ENCODE measurements at places on chromosomes 4 and X.

DNA sequence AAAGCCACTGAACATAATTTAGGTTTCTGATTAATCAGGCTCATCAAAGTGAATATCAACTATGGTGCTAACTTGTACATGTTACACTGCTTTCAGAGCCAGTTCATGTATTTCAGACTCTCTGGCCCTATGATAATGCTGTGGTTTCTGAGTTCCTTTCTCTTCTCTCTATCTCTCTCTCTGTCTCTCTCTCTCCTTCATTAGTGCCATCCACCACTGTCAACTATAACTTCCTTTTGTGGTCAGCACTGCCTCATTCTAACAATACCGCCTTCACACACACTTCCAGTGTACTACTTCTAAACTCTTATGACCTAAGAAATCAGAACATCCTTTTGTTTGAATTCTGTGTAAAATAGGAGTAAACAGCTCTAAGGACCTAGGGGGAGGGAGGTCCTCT lies 907.1 kb downstream of the RPA4 start:
- DNase-seq: no peak

DNA sequence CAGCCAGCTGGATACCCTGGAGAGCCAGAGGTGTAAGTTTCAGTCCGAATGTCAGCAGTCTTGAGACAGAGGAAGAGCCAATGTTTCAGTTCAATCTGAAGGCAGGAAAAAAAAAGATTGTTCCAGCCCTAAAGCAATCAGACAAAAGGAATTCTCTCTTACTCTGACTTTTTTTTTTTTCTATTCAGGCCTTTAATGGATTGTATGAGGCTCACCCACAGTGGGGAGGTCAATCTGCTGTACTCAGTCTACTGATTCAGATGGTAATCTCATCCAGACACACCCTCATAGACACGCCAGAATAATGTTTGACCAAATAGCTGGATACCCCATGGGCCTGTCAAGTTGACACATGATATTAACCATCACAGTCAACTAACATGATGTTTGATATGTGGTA lies 51.9 kb downstream of the TEX13A start:
- DNase-seq: no peak

DNA sequence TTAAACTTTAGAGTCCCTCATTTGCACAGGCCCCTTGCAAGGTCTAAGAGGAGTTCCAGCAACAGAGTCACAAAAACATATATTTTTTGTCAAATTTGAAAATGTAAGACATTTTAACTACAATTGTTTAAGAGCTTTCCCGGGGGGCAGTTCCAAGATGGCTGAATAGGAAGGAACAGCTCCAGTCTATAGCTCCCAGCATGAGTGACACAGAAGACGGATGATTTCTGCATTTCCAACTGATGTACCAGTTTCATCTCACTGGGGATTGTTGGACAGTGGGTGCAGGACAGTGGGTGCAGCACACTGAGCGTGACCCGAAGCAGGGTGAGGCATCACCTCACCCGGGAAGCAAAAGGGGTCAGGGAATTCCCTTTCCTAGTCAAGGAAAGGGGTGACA lies 71.4 kb upstream of the NMU start:
- DNase-seq: no peak

GRCh38 chr4:11098461-11098860 lies 330.2 kb downstream of the HS3ST1 start:
- DNase-seq: no peak

- DNase-seq: no peak
Observed at GRCh38 chr4:37985730-37986275, 25.6 kb downstream of the PTTG2 start.

GRCh38 chr4:53571936-53572599 lies 19.2 kb downstream of the LNX1 start:
- DNase-seq: no peak

- DNase-seq: no peak
Observed at GRCh38 chr4:18198653-18199052, 177.1 kb upstream of the LCORL start.

- DNase-seq: no peak
Observed at GRCh38 chr4:126604268-126604867, 1028.4 kb upstream of the INTU start.

DNA sequence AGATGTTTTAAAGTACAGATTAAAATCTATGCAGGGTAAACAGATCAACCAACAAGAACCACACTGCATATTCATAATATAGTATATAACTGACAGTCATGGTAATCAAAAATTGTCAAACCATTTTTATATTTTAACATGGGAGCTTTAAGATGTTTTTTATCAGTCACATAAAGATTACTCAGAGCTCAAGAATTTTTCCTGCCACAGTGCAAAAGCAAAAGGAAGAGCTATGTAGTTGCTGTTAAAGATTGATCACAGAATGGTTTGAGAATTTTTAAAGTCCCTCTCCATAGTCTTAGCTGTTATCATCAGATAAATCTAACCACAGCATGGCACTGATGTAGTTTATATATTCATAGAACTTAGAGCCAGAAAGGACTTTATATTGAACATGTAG lies 8.5 kb downstream of the RAB9B start:
- DNase-seq: no peak

DNA sequence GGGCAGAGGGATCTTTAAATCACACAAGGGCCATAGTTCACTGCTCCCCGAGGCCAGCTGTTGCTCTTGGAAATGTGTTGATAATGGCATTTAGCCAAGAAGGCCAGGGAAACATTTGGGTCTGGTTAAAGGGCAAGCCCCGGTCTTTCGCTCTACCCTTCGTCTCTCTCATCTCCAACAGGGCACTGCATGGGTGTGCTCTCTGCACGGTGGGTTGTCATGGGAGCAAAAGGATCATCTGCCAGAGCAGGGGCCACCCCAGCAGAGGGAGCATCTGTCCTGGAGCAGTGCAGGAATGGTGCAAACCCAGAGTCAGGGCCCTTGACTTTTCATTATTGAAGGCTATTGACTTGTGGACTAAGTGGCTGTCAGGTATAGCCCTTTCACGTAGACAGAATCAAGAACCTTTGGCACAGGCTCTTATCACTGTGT lies 22.7 kb upstream of the PGRMC2 start:
- no peak for DNase-seq

GRCh38 chr4:106231931-106232330 lies 84.1 kb downstream of the TBCK start:
- no peak for DNase-seq

DNA sequence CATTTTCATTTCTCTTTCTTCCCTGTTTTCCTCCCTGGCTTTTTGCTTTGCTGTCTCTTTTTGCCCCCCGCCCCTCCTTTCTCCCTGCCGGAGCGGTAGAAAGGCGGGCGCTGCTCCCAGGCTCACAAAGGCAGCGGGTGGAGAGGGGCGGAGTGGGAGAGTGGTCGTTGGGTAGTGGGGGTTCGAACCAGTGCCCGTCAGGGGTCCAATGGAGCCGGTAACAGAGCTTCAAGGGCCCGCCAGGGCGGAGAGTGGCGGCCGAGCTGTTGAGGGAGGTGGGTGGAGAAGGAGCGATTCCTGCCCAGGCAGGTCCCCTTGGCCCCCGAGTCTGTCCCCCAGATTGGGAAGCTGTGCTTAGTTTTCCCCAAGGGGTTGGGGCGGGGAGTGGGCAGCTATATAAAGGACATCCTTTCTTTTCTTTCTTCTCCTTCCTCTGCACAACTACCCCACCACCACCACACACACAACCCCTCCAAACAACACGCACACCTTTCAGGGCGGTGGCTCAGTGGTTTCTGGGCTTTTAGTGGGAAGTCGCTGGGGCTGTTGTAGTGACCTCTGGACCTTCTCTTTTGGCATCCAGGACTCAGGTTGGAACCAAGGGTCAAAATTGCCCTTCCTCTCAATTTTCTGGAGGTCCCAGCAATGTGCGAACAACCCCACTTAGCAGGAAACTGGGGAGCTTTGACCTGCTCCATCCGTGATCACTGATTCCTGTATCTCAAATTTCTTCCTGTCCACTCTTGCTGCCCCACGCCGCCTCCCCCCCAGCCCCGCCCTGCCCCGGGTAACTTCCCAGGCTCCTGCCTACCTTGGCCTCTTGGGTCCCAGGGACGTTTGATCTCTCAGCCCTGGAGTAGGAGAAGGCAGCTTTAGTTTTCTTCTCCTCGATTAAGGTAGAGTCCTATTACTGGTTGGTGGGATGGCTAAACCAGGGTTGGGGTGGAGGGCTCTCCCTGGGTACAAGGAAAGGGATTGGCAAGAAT lies 1.9 kb downstream of the EFNB1 start:
- no peak for DNase-seq

- DNase-seq: no peak
Observed at GRCh38 chr4:178599521-178599920, 1157.3 kb upstream of the AGA start.

DNA sequence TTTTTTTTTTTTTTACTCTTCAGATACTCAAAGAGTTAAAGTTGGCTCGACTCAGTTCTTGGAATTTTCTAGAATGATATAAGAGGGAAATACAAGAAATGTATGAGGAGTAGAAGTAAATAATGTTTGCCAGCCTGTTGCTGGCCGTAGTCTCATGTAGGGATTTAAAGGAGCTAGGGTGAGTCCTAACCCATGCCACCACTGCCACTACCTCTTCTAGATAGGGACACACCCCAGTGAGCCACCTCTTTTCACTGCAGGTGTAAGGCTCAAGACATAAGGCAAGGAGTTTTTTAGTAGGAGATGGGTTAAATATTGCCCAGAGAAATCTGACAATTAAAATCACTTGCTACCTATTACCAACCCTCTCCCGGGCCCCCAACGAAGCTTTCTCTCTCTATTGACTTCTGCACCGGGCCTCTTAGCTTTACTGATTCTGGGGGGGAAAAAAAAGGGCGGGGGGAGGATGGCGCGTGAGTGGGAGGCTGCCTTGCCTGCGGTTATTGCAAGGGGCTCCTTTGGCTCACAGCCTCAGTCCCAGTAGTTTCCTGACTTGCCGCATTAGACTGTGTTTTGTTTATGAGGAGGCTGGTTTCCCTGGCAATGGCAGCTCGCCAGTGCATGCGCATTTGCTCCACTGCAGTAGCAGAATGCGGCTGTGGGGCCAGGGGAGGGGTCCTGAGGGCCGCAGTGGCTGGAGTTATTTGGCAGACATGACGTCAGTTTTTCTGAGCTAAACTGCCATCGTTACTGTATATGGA lies 3.0 kb downstream of the LINC00632 start:
- DNase-seq: no peak

DNA sequence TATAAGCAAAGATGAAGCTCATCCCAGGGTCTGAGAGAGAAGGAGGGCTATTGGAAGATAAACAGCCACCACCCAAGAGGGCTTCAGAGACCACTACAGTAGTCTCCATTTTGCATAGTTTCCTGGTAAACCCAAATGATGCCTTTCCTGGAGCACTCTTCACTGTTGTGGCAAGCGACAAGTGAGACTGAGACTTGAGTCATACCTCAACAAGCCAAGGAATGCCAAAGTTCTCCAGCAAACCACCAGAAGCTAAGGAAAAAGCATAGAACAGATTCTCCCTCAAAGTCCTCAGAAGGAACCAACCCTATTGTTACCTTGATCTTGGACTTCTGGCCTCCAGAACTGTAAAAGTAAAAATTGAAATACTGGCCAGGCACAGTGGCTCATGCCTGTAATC lies 65.9 kb downstream of the LARP7 start:
- DNase-seq: no peak

DNA sequence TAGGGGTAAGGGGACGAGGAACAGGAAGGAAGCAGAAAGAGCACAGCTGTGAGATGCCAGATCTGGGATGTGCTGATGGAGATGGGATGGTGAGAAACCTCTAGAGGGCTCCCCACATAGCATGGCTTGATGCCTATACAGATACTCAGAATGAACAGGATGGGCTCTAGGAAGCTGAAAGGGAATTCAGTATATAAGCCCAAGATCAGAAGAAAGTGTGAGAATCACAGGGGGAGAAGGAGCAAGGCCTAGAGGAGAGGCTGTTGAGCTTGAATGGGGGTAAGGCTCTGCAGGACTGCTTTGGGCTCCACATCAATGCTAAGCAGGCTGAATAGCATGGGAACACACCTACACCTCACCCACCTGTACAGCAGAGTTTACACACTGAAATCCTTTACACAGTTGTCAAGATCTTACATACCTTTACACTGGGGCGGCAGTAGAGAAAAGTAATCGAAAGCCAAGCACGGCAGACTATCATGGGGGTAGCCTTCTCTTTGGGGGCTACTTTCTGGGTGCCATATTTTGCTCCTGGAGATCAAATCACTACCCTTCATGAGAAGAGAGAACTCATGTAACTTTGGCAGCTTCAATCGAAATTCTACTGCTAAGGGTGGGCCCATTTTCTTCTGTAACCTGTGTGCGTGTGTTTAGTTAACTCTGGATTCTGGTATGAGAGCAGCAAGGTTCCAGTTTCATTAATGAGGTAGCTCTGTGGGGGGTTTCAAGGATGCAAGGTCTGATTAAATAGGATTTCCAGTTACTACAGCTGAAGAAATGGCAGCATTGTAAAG lies 30.6 kb downstream of the HOPX start:
- DNase-seq: no peak

GRCh38 chrX:154469114-154469513 lies 10.0 kb downstream of the LAGE3 start:
- DNase-seq: no peak

DNA sequence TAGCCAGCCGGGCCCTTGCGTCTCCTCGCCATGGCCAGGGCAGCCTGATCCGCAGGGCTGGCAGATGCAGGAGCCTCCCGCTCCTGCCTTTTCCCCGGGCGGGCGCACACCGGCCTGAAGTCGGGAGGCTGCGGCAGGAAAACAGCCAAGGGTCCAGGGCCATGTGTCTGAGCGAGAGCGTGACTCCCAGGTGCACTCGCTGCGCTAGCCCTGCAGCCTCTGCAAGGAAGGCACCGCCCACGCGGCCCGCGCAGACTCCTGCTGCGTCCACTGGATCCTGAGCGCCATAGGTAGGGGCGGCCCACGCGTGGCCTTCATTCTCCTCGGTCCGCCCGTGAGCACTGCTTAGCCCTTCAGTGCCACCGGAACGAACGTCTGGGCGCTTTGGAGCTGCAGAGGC lies 379.9 kb downstream of the TRAM1L1 start:
- no peak for DNase-seq

DNA sequence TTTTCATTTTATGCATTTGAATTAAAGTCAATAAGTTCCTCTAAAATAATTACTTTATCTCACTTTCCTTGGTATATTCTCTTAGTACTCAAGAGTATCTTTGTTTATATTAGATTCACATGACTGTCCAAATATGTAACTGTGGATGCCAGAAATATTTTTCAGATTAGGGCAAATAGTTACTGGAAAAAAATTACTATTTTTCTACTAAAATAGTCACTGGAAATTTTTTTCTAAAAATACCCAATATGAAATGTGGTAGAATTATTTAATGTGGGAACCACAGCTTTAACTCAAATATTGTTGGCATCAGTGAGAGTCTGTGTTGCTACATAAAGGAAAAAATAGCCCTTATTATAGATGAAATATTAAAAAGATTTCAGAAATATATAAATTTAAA lies 70.4 kb upstream of the NMU start:
- DNase-seq: no peak

DNA sequence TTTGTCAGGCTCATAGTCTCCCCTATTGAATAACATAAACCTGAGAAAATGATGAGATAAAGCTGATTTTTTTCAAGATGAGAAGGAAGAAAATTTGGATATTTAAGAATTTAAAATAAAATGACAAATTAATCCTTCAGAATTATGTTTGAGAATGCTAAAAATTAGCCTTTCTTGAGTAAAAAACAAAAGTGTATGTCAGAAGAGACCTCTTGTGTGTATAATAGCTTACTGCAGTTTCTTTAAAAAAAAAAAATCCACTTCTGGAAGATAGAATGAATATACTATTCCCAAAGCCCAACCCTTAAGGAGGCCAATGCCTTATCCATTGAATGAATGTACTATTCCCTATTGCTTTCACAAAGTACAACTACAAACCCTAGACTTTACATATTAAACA lies 281.8 kb downstream of the RAPGEF2 start:
- DNase-seq: no peak

GRCh38 chr4:164648849-164649212 lies 105.1 kb upstream of the SMIM31 start:
- no peak for DNase-seq

GRCh38 chr4:182126603-182127002 lies 116.6 kb upstream of the TENM3 start:
- DNase-seq: no peak

Data from stimulated activated CD8-positive, alpha-beta memory T cell treated with anti-CD3 and anti-CD28 coated beads, Interleukin-4, amount 100 ng/mL, for 4 hours (primary cell).